ENCODE measurements at places on chromosomes 1 and 21.
A peak's percentile ranks its signal among the peaks of the same experiment; 100 is the strongest.

- DNase-seq: no peak
These were observed 7.2 kb upstream of the PIGC start for GRCh38 chr1:172451002-172451443.

GRCh38 chr1:36156329-36157114, 562 bp downstream of the MAP7D1 start:
- DNase-seq: peak; percentile 60

- no peak for DNase-seq
These were observed 86.2 kb upstream of the ZBTB18 start for GRCh38 chr1:243964915-243965314.

- DNase-seq: no peak
These were observed 65.9 kb downstream of the AGPAT3 start for GRCh38 chr21:43930848-43931375.

GRCh38 chr1:235313262-235313661, 14.7 kb downstream of the ARID4B start:
- DNase-seq: no peak

GRCh38 chr1:25246600-25247023, 642 bp downstream of the RSRP1 start:
- peak; percentile 39 for DNase-seq

- DNase-seq: no peak
These were observed 125.9 kb downstream of the CLIC6 start for GRCh38 chr21:34794686-34795085.

DNA sequence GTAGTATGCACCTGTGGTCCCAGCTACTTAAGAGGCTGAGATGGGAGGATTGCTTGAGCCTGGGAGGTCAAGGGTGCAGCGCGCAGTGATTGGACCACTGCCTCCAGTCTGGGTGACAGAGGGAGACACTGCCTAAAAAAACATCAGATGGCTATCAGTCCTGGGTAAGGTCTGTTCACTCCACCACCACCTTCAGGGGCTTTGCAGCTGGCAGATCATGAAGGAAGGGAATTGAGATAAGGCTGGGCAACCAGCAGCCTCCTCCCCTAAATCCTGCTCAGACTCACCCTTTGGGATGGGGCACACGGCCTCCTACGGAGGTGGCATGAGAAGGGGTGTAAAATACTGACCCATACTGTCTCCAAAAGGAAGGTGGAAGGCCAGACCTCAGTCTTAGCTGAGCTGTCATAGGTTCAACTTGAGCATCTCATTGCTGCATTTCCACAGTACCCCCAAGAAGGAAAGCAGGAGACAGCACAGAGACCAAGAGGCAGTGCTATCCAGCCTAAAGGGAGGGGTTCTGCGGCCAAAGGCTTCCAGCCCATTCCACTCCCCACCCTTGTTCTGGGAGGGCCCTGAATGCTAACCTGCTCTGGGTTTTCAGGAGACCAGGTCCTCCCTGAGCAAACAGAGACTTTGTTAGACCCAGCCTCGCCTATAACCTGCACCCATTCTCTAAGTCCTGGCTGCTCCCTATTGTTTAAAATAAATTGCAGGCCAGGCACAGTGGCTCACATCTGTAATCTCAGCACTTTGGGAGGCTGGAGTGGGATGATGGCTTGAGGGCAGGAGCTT, 13.7 kb downstream of the SLC45A3 start:
- no peak for DNase-seq

GRCh38 chr1:45982359-45982758, 150.1 kb downstream of the PIK3R3 start:
- no peak for DNase-seq
